ENCODE measurements at places on chromosomes 11 and 22.

DNA sequence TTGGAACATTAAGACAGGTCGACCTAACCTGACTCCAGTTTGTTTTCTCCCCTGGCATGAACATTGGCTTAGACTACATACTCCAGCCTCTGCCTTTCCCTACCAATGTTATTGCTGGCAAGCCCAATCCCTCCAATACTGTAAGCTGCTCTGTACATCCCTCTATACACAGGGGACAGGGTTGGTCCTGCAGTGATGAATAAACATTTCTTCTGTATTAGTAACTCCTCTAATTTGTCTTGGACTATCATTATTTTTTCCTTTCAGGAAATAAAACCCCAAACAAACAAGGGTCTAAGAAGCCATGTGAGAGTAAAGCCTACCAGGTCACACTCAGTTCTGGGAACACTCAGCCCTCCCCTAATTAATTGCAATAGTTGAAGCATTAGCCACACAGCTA is 35.1 kb upstream of the FJX1 start:
- no peak for DNase-seq

DNA sequence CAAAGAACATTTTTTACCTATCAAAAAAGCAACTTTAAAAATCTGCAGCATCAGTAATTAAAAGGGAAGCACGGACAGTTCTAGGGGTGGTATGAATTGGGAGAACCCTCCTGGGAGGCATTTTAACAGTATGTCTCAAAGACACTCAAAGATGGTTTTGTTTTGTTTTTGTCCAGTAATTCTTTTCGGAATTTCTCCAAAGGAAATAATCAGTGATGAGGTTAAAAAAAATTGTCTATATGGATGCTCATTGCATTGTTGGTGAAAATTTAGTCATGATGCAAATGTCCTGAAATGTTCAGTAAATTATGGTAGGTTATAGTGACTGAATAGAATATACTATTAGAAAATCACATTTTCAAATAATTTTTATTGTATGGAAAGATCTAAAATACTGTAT is 115.1 kb downstream of the ATXN10 start:
- no peak for DNase-seq

DNA sequence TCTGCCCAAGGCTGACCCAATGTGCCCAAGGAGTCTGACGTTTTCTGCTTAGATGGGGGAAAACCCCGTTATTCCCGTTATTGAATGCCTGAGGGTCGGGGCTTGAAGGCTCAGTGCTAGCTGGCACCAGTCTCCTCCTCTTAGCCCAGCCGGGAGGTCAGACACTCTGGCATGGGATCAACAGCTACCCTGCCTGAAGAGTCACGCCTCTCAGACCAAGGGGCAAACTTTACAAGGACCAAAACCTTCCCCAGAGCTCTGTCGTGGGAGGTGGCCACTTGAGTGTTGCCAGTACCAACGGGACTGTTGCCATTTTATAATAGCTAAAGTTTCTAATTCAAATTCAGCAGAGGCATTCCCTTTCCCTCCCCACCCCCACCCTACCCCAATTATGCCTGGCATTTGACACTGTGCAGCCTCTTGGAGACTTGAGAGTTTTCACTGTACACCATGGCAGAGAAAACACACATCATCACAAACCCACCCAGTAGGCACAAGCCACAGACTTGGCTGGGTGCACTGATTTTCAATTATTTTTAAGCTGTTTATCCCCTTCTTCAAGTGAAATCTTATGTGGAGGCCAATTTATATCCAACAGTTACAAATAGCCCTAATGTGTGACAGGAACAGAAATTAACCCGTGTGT is 137.5 kb upstream of the SYT13 start:
- DNase-seq: no peak

- DNase-seq: no peak
Measured at GRCh38 chr11:104763930-104764709, 134.1 kb downstream of the CASP12 start.

DNA sequence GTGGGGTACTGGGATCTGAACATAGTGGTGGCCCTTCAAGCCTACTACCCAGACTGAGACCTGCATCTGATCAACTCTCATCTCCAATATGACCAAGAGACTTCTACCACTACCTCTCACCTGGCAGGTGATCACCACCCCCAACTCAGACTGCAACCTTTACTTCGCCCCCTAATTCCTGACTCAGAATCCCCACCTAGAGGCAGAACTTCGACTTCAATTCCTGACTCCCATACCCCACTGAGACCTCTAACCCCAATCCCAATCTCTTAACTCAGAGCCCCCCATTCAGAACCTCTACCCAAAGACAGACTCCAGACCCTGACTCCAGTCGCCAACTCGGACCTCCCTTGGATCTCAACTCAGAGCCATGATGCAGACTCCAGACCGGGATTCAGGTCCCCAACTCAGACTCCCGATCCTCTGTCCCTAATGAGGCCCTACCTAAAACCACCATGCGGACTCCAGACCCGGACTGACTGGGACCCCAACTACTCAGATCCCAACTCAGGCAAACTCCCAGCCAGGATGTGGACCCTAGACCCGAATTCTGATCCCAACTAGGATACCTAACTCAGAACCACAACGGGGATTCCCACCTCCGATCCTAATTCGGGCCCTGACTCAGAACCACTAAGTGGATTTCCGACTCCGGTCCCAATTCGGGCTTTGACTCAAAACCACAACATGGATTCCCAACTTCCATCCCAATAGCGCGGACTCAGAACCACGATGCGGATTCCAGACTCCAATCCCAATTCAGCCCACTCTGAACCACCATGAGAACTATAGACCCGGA is 1.2 kb downstream of the KCNQ1OT1 start:
- no peak for DNase-seq

- no peak for DNase-seq
Measured at GRCh38 chr22:28346308-28346707, 333.3 kb downstream of the TTC28 start.

DNA sequence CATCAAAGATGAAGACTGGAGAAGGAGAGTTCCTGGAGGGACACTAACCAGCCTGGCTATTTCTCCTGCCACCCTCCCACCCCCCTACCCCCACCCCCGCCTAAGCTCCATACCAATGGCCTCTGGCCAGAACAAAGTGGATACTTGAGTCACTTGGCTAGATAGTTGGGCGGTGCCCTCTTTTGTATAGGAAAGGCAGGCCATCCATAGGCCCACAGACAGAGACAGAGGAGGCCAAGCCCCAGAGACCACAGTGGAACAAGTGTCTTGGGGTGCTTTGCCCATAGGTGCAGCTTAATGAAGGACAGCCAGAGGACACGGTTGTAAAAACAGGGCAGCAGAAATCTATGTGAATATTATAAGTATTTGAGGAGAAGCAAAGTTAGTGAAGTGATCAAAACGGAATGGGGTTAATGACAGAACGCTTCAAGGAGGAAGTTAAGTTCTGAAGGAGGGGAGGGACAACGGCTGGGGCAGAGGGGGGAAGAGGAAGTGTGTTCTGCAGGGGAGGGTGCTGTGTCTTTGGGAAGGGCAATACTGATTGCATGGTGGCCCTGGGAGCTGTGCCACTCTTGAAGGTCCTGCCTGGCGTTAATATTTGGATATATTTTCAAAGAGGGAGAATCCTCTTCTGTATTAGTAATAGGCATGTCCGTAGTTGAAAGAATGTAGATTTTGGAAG is 32.7 kb downstream of the FLI1 start:
- no peak for DNase-seq

DNA sequence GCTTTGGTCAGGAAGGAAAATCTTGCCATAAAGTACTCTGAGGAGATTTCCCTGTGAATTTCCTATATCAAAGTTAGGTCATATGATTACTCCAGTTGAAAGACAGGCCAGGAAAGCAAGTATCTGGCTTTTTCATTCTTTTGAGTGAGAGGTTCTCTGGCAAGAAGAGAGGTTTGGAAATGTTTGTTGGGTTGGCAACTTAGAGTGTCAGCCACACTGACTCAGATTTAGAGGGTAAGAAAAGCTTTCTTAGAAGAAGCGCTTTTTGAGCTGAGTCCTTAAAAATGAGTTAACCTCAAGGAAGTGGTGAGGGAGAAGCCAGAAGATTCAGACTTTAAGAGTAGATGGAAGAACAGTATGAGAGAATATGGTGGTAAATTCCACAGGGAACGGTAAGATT is 86.1 kb upstream of the BDNF start:
- no peak for DNase-seq

DNA sequence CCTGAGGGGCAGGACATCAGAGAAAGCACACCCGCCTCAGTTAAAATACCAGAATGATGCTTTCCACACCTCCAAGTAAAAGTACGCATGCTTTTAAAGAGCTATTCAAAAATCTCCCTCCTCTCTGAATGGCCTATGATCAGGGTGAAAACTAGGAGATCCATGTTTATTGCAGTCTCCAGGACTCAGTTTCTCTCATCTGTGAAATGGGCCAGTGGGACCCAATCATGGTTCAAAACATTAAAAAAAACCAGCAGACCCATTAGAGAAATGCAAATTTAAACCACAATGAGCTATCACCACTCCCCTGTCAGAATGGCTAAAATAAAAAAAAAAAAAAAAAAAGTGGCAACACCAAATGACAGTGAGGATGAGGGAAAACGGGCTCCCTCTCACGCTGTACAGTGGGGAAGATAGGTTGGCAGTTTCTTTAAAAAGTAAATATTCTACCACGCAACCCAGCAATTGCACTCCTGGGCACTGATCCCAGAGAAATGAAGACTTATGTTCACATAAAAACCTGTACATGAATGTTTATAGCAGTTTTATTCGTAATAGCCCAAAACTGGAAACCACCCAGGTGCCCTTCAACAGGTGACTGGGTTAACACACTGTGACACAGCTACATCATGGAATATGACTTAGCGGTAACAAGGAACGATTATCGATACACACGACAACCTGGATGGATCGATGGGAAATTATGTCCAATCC is 242.7 kb downstream of the MN1 start:
- DNase-seq: no peak

DNA sequence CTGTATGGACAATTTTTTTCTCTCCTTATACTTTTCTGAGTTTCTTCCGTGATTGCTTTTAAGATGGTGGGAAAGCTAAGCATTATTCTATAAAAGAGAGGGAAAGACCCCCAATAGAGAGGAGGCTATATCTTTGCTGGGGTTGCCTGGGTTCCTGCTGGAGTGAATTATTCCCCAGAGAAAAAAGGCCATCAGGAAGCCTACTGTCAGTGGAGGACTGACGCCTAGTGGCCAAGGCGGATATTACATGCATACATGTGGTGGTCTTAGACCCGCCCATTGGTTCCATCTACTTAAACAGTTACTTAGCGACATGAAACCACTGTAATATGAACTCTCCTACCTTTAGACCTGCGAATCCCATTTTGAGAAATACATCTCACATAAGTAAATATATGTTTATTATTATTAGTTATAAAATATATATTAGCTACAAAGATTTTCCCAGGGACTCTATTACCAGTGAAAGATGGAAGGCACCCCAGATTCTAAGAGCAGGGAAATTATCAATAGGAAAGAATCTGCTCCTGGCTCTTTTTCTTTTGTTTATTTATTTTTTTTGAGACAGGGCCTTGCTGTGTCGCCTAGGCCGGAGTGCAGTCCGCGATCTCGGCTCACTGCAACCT is 15.7 kb upstream of the PGA3 start:
- DNase-seq: peak; percentile 57

DNA sequence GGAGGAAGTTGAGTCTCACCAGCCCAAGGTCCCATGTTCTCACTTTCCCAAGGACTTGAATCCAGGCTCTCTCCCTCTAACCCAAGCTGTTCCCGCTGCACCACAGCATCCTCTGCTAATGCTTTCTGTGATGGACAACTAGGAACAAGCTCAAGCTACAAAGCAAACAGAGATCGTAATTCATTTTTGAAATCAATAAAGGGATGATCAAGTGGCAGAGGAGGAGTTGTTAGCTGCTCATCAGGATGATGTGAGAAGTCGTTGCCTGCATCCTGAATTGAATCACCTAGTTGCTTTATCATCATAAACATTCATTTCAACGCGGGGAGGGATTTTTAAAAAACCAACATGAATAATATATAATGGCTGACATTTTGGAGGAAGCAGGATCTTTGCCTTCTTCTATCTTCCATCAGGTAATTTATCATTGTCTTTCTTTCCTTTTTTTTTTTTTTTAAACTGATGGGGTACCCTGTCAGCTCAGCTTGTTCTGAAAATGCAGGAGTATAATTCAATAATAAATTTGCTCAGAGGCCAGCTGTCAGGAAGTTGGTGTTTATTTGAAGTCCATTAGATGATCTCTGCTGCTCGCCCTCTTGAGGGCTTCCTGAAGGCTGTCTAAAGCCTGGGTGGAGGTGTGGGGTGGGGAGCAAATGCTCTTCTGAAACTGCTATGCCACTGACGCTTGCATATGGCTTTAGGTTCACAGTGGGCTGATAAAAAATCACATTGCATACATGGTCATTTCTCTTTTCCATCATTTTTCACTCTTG is 174.4 kb upstream of the NARS2 start:
- no peak for DNase-seq

DNA sequence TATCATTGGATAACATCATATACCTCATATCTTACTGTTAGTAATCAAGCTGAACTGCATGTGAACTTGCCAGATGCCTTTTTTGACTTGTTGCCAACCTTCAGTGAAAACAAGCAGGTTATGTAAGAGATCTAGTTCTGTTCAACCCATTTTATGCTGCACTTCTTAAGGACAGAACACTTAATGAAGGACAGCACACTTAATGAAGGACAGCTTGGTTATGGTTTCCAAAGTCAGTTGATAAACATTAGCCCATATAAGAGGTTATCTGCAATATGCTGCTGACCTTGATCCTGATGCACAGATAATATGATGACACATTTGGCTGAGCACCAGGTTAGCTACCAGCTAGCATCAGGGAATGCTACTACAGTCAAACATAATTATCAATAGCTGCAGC is 358.7 kb upstream of the PDGFD start:
- DNase-seq: no peak

DNA sequence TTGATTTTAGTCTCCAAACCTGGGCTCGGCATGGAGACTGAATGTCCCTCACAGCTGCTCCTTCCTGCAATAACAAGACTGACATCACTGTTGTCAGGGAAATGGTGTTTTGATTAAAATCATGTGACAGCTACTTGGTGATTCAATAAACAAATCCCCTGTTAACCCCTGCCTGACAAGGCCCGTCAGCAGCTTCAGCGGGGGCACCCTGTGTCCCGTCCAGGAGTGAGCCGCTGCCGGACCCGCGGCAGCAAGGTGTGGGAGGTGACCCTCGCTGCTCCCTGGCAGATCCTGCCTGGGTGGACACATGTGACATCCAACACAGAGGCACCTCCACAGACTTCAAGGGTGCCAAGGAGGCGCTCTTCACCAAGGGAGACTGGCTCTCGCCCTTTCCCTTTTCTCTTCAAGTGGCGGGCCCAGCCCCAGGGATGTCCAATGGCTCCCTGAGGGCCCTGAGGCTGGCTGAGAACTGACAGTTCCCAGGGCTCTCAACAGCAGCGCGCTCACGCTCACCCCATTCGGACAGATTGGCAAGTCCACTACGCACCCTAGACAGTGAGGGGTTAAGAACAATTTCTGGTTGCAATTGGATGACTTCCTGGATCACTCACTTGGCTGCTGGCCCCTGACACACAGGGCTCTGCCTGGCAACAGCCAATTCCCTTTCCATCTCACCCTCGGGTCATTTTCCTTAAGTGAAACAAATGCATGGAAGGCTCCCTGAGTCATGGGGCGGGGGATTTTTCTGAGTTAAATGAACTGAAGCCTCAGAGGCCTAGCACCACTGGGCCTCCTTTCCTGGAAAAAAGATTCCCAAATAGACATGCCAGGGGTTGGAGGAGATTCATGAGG is 30.7 kb downstream of the PPP2R1B start:
- DNase-seq: peak; percentile 79

Data from right lobe of liver (tissue), 6 donors.